PC-9 (cell line): ENCODE measurements at places on chromosomes 1 and 21. TPM values are rescaled to one million over a fixed set of nuclear protein-coding genes. Genes with fewer than 3 reads are reported as not detected.

The S100A2 gene
- 145 and 147 TPM in 2 replicates for total RNA-seq

The AGTRAP gene
- 75.5 and 77.7 TPM in 2 replicates for total RNA-seq

The ACTL8 gene
- 0.55 and 0.68 TPM in 2 replicates for total RNA-seq

The DUSP12 gene
- total RNA-seq: 21.0 and 23.6 TPM in 2 replicates

DNA sequence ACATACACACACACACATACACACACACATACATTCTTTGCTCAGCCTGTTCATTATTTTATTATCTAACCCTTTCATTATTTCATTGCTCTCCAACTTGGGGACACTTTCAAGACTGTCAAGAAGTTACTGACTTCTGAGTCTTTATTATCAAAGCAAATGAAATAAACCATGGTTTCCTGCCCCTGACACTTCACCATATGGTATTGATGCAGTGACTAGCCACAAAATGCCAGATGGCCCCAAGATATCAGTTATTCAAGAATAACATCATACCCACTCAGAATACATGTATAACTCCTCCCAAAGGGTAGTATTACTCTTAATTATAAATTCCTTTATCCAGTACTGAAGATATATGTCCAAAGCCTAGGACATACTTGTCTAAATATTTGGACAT, 197.3 kb downstream of the MRPL39 start:
- DNase-seq: no peak

GRCh38 chr1:74314438-74314837, 79.3 kb downstream of the TNNI3K start:
- DNase-seq: no peak

GRCh38 chr1:206657751-206658150, 22.4 kb downstream of the DYRK3 start:
- DNase-seq: no peak

DNA sequence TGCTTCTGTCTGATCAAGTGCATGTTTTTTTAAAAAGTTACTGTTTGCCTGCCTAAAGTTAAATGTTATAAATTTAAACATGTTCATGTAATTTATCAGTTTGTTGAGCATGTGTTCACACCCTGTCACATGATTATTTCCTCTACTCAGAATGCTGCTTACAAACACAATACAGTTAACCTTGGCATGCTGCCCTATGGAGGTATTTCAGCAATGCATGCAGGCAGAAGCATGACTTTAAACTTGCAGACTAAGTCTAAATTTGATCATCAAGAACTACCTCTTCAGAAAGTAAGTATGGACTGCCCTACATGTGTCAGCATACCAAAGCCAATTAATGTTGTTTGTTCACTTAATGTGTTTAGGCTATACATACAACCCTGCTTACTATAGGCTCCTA, 161.6 kb downstream of the LRRC40 start:
- DNase-seq: no peak

DNA sequence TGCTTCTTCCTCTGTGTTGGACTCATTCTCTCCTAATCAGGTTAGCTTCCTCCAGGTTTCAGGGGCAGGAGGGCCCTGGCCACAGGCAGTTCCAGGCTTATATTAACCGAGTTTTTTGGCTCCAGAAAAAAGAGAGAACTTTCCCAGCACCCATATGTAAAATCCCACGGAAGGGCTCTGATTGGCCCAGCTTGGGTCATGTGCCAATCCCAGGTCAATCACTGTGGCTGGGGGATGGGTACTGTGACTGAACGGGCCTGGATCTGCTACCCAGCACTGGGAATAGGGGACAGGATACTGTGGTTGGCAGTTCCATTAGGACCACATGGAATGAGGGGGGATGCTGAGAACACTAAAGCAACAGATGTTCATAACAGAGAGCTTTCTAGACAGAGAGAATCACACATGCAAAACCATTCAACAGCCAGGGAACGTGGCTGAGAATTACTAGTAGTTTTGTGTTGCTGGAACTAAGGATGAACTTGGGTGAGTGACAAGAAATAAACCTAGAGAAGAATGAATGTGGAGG, 51.1 kb upstream of the NEK2 start:
- DNase-seq: no peak

GRCh38 chr1:178155481-178156255, 61.8 kb downstream of the RASAL2 start:
- no peak for DNase-seq

- DNase-seq: no peak
Observed at GRCh38 chr1:38929054-38929453, 12.6 kb downstream of the RHBDL2 start.
